NCI-H524 (cell line): ENCODE measurements at places on chromosomes 1 and 21.
A peak's percentile ranks its signal among the peaks of the same experiment; 100 is the strongest.

GRCh38 chr1:22816803-22817202, 106.2 kb downstream of the EPHB2 start:
- DNase-seq: no peak

- DNase-seq: no peak
Observed at GRCh38 chr1:40053138-40053887, 12.8 kb downstream of the CAP1 start.

GRCh38 chr1:211327346-211327921, 801 bp downstream of the TRAF5 start:
- peak; percentile 26 for DNase-seq

DNA sequence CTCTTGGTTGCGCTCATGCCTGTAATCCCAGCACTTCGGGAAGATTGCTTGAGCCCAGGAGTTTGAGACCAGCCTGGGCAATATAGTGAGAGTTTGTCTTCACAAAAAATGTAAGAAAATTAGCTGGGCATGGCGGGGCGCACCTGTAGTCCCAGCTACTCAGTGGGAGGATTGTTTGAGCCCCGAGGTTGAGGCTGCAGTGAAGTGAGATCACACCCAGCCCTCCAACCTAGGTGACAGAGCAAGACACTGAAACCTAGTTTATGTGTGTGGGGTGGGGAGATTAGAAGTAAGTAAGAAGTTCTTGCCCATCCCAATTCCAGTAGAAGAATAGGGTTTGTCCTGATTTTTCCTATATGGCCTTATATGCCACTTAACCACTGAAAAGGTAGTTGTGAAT, 2.0 kb downstream of the RPL5 start:
- DNase-seq: no peak

DNA sequence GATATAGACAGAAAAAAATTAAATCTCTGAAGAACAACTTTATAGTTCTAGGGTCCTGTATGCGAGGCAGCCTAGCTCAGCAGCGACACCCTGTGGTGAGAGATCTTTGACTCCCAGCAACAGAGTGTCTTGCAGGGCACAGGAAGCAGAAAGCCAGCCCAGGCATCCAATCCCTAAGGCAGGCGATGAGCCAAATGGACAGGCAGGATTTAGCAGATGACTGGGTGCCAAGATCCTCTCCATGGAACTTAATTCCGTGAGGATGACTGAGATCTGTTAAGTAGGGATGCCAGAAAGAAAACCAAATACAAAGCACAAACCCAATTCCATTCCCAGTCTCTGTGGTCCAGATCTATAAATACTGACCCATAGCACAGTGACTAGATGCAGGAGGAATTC, 38.8 kb downstream of the HLCS start:
- peak; percentile 91 for DNase-seq

DNA sequence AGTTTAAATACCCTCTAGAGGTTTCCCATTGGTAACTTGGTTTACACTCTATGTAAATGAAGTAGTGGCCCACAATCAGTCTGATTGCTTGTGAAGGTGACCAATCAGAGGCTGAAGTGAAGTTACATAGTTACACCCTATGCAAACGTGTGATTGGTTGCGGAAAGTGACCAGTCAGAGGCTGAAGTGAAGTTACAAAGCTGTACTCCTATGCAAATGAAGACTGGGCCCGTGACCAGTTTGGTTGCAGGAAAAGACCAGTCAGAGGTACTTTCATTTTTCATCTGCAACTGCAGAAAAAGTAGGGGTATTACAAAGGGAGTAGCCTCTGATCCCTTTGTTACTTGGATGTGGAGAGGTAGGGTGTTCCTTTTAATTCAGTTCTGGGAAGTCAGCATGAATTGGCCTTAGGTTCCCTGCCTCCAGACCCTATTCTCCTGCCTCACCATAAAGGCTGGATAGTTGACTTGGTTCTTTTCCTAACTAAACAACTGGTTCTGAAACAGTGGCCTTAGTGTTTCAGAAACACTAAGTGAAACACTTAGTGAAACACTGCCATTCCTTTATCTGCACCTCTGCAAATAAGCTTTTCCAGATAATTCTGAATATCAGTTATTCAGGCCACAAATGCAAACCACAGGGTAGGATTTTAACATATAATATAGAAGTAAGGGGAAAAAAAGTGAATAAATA, 39.3 kb downstream of the MAGI3 start:
- no peak for DNase-seq

DNA sequence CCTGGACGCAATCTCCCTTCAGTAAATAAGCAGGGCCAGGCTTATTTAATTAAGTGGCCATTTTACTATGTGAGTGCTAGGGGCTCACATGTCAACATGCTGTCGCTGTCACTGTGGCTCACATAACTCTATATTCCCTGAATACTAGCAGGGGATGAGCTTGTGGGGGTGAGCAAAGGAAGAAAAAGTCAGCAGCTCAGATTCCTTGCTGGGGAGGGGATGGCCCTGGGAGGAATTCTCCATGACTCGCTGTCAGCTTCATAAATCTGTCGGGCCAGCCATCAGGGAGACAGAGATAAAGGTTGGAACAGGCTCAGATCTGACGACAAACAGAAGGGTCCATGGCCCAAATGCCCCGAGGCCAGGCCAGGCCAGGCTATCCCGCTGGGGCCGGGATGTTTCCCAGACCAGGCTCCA, 26.0 kb upstream of the PLEKHG5 start:
- DNase-seq: no peak

- DNase-seq: no peak
Observed at GRCh38 chr1:47558601-47559593, 121.1 kb downstream of the FOXD2 start.
